Tibial nerve (tissue), 4 donors: ENCODE measurements at places on chromosomes 12 and 14. TPM values are rescaled to one million over a fixed set of nuclear protein-coding genes. Genes with fewer than 3 reads are reported as not detected.

GRCh38 chr12:120369603-120370342, 809 bp upstream of the MSI1 start:
- H3K27me3 ChIP-seq = peaks cover 70% of the 10 kb centered on the region
- no peaks in the 10 kb centered on the region for H3K4me1 ChIP-seq
- no peak overlapping the region for H3K27ac ChIP-seq
- H3K36me3 ChIP-seq = no peaks in the 10 kb centered on the region

The C14orf93 gene
- 9.4 TPM for total RNA-seq

DNA sequence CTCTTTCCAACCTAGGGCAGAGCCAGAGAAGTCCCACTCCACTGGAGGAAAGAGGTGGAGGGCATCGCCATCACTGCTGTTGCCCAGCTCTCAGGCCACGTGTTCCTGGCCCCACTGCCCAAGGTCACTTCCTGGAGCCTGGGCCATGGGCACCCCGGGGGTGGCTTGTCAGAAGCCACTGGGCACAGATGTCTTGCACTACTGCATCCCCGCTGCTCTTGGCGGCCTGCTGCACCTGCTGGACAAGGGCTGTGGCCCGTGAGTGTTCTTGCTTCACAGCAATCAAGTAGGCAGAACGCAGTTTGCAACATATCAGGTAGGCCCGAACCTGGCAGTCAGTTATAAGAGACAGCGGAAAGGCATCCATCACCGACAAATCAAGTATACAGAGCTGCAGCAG, 46.6 kb downstream of the RDH12 start:
- no peak for DNase-seq
- H3K27me3 ChIP-seq = no peaks in the 10 kb centered on the region
- H3K36me3 ChIP-seq = peaks cover 82% of the 10 kb centered on the region
- no peaks in the 10 kb centered on the region for H3K4me1 ChIP-seq
- H3K4me3 ChIP-seq = no peak overlapping the region

DNA sequence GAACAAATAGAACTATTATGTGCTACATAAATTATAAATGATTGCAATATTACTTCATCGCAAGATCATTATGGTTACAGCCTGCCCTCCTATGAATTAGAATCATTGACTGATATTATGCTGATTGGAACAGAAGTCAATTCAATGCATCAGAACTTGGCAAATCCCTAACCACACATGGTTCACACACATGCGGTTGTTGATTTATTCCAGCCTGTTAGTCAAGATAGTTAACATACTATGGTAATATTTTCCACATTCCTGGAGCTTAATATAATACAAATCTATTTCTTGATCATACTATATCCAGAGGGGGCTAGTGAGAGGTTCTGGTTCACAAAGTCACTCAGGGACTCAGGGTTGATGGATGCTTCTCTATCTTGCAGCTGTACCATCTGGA, 9.7 kb upstream of the CACNA1C start:
- no peaks in the 10 kb centered on the region for H3K36me3 ChIP-seq
- no peak for DNase-seq
- H3K4me3 ChIP-seq = no peak overlapping the region
- H3K27ac ChIP-seq = no peak overlapping the region
- H3K4me1 ChIP-seq = no peaks in the 10 kb centered on the region

DNA sequence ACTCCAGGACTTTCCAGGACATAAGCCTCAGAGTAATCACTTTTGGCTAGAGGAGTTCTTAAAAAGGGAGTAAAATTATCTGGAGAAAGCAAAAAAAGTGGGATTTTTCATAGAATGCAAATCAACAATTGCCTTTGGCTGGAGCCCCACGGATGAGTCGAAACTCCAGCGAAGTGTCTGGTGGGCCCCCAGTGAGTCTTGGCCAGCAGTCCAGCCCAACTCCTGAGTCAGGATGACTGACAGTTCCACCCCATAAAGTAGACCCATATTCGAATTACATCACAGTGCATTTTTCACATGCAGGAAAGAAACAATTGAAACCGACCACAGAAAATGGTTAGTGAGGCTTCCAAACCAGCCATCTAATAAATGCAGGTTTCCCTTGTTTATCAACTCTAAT, 265.7 kb downstream of the BCL11B start:
- no peak overlapping the region for H3K4me3 ChIP-seq
- no peaks in the 10 kb centered on the region for H3K4me1 ChIP-seq
- no peak overlapping the region for H3K27ac ChIP-seq
- no peaks in the 10 kb centered on the region for H3K36me3 ChIP-seq
- H3K27me3 ChIP-seq = no peaks in the 10 kb centered on the region
- no peak for DNase-seq

GRCh38 chr14:104206281-104206904, 68.0 kb downstream of the KIF26A start:
- H3K4me1 ChIP-seq = no peaks in the 10 kb centered on the region
- no peak for DNase-seq
- H3K27ac ChIP-seq = no peak overlapping the region

- no peak overlapping the region for H3K27ac ChIP-seq
- DNase-seq = no peak
- H3K4me3 ChIP-seq = no peak overlapping the region
- H3K4me1 ChIP-seq = peaks cover 12% of the 10 kb centered on the region
- H3K36me3 ChIP-seq = peaks cover 62% of the 10 kb centered on the region
- H3K27me3 ChIP-seq = no peaks in the 10 kb centered on the region
Measured at GRCh38 chr14:50113381-50114035, 2.9 kb downstream of the VCPKMT start.

The TAPBPL gene
- total RNA-seq = 21.9 TPM

DNA sequence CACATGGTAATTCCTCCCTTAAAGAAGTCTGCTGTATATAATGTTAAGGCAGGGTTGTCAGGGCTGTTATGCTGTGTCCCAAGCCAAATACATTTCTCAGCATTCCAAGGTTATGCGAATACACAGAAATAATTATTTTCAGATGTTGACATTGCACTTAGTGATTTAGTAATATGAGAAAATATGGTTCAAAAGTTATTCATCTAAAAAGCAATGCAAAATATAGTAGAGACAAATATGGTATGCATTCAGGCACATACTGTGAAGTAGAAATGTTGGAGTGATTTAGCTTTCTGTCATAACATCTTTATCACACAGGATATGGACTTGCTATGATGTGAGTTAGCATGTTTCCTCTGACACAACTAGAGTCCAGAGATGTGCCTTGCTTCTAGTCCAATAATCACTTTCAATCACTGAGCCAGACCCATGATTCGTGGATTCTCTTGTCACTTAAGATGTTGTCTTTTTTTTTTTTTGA, 70.0 kb downstream of the PDE3A start:
- no peaks in the 10 kb centered on the region for H3K27me3 ChIP-seq
- no peak overlapping the region for H3K4me3 ChIP-seq
- no peaks in the 10 kb centered on the region for H3K4me1 ChIP-seq

GRCh38 chr14:93301821-93302447, 30.9 kb downstream of the BTBD7 start:
- DNase-seq = no peak
- H3K4me3 ChIP-seq = no peak overlapping the region
- H3K36me3 ChIP-seq = no peaks in the 10 kb centered on the region
- H3K4me1 ChIP-seq = no peaks in the 10 kb centered on the region

- no peaks in the 10 kb centered on the region for H3K27me3 ChIP-seq
- H3K27ac ChIP-seq = no peak overlapping the region
- H3K4me1 ChIP-seq = peaks cover 3% of the 10 kb centered on the region
- no peak for DNase-seq
- H3K36me3 ChIP-seq = no peaks in the 10 kb centered on the region
Measured at GRCh38 chr12:14410841-14411569, 45.5 kb downstream of the ATF7IP start.

The P2RX2 gene
- total RNA-seq = not detected

DNA sequence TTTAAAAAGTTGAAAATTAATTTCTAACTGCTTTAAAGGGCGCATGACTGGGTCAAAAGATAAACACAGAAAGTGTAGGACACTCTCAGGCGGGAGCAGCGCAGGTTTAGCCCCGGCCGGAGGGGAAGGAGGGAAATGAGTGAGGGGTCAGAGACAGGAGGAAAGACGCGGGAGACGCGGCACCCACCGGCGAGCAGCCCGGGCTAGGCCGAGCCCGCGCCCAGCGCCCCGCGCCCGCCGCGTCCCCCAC, 591 bp downstream of the GXYLT1 start:
- no peak for DNase-seq
- H3K27me3 ChIP-seq = no peaks in the 10 kb centered on the region
- peak overlapping the region; percentile 69 for H3K4me3 ChIP-seq
- no peaks in the 10 kb centered on the region for H3K36me3 ChIP-seq
- H3K4me1 ChIP-seq = peaks cover 26% of the 10 kb centered on the region

DNA sequence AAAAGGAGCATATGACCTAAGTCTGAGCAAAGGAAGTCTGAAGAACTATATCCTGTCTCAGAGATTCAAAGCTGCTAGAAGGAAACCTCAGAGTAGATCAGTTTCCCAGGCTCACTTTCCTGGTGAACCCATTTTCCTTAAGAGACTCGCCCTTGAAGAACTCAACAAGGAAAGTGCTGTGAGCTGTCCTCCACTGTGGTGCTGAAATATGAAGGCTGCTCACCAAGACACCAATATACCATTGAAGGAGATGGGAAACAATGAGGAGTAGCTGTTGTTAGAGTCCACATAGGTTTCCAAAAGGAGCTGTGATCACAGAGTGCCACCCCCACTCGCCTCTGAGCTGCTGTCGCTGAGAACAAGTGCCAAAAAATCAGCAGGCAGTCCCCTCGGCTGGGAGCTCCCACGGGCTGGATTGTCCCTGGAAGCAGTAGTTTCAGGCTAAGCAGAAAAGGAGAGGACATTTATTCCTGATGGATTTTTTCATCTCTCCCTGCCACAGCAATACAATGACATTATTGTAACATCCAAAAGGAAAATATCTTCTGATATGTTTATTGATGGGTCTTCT, 282.1 kb downstream of the RPS29 start:
- no peak overlapping the region for H3K4me3 ChIP-seq
- no peaks in the 10 kb centered on the region for H3K27me3 ChIP-seq
- no peaks in the 10 kb centered on the region for H3K36me3 ChIP-seq
- no peak for DNase-seq
- no peaks in the 10 kb centered on the region for H3K4me1 ChIP-seq

DNA sequence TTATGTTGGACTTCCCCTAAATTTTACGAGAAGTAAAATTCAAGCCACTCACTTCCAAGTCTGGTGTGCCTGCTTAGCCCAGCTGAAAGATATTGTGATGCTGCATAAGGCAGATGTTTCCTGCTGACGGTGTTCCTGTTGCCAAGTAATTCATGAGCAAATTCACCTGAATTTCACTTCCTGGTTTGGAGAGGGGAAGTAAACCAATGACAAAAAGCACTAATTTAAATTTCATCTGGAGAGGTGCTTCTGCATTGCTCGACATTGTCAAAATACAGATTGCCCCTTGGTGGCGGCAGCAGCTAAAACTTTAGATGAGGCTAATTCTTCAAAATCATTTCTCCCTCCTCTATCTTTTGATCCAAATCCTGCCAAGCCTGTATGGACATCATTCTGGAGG, 281.1 kb downstream of the AACS start:
- H3K27ac ChIP-seq = no peak overlapping the region
- peaks cover 5% of the 10 kb centered on the region for H3K4me1 ChIP-seq
- H3K36me3 ChIP-seq = no peaks in the 10 kb centered on the region
- H3K27me3 ChIP-seq = no peaks in the 10 kb centered on the region

The SPIC gene
- not detected for total RNA-seq

DNA sequence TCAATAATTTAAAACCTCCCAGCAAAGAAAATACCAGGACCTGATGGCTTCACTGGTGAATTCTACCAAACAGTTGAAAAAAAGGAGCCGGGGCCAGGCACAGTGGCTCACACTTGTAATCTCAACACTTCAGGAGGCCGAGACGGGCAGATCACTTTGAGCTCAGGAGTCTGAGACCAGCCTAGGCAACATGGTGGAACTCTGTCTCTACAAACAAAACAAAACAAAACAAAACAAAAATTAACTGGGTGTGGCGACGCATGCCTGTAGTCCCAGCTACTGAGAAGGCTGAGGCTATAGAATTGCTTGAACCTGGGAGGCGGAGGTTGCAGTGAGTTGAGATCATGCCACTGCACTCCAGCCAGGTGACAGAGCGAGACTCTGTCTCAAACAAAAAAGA, 13.7 kb upstream of the TROAP start:
- H3K4me1 ChIP-seq = no peaks in the 10 kb centered on the region
- H3K27me3 ChIP-seq = peaks cover 17% of the 10 kb centered on the region
- H3K27ac ChIP-seq = no peak overlapping the region
- DNase-seq = no peak

DNA sequence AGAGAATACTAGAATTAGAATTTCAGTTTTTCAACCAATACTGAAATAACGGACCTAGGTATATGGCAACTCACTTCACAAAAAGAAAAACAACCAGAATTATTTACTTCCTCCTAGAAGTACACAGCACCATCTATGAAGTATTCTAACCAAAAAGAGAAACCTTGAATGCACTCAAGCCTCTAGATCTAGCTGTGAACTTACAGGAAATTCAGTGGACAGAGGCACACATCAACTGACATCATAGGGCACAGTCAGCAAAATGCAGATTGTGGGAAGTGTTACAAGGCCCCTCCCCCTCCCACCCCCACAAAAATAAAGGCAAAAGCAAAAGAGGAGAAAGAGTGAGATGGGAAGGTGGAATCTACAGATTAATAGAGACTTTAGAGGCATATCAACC, 102.4 kb downstream of the TMTC1 start:
- H3K27ac ChIP-seq = no peak overlapping the region
- H3K27me3 ChIP-seq = no peaks in the 10 kb centered on the region
- H3K4me1 ChIP-seq = no peaks in the 10 kb centered on the region
- no peaks in the 10 kb centered on the region for H3K36me3 ChIP-seq
- no peak for DNase-seq
- H3K4me3 ChIP-seq = no peak overlapping the region

DNA sequence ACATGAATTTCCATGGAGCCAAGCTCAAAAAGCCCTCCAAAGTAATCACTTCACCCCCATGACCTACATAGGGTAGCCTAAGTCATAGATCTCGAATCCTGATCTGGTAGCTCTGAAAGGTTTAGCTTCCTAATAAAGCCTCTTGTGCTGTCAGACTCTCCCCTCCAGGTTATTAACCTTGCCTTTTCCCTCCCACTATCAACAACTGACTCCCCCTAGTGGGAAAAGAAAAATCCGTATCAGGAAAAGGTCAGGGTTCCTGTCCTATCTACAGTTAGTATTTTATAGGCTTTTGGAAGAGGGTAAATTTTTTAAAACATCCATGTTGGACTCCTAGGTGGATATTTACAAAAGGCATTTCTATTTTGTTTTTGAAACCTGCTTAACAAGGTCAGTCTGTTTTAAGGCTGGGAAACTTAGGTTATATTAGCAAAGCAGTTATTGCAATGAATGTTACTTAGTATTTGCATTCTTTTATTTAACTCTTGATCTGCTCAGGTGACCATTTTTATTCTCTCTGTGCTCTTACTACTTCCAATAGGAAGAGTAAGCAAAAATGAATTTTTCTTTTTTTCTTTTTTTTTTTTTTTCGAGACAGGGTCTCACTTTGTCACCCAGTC, 8.0 kb downstream of the YY1 start:
- no peak overlapping the region for H3K27ac ChIP-seq
- DNase-seq = no peak
- H3K36me3 ChIP-seq = no peaks in the 10 kb centered on the region
- no peak overlapping the region for H3K4me3 ChIP-seq
- no peaks in the 10 kb centered on the region for H3K27me3 ChIP-seq

DNA sequence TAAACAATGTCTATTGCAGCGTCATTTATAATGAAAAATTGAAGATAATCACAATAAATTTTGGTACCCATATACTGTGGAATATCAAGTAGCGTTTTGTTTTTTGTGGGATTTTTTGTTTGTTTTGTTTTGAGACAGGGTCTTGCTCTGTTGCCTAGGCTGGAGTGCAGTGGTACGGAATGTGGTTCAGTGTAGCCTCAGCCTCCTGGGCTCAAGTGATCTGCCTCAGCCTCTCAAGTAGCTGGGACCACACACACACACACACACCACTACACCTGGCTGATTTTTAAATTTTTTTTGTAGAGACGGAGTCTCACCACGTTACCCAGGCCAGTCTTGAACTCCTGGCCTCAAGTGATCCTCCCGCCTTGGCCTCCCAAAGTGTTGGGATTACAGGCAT, 6.6 kb downstream of the ZNF664 start:
- no peaks in the 10 kb centered on the region for H3K36me3 ChIP-seq
- no peaks in the 10 kb centered on the region for H3K27me3 ChIP-seq
- H3K4me1 ChIP-seq = no peaks in the 10 kb centered on the region
- H3K4me3 ChIP-seq = no peak overlapping the region
